ENCODE measurements at places on chromosomes 7 and 10.

GRCh38 chr7:2192831-2193534 lies 39.8 kb downstream of the MAD1L1 start:
- peak; percentile 94 for DNase-seq

- no peak for DNase-seq
Measured at GRCh38 chr7:81934596-81935301, 164.9 kb upstream of the HGF start.

DNA sequence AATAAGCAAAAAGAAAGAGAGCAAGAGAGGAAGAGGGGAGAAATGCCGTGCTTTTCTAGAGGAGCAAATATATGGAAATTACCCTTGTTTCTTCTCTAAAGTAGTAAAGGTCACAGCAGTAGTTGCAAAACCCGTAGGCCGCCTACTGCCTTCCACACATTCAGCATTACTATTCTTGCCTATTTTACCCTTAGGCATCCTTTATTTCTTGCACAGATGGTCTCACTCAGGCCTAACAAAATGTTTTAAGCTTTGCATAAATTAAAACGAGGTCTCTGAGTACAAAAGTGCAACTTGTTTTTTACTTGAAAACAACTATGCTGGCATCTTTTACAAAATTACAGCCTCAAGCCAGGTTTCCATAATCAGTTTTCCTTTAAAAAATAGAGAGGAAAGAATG lies 644.6 kb downstream of the AUTS2 start:
- DNase-seq: no peak

DNA sequence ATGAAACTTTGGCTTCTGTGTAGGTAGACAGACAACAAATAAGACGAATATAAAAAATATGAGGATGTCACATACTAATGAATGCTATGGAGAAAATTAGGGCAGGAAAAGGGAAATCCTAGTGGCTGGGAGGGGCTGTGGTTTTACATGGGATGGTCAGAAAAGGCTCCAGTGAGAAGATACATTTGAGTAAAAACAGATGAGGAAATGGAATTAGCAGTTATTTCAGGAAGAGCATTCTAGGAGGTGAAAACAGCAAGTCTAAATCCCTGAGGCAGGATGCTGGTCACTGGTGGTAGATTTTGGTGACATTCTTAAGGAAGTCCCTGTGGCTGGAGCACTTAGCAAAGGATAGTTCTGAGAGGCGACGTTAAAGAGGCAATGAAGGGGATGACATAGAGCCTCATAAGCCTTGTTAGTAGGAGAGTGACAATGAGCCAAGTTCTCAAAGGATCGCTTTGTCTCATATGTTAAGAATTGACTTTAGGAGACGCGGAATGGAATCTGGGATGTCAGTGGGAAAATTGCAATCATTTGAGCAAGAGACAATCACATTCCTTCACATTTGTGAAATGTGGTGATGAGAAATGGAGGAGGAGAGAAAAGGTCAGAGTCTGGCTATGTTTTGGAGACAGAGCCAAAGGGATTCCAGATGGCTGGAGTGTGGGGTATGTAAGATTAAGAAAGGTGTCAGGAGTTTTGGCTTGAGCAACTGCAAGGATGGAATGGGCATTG lies 384.7 kb upstream of the FZD8 start:
- DNase-seq: no peak

- DNase-seq: no peak
Measured at GRCh38 chr10:58661336-58661735, 148.7 kb downstream of the BICC1 start.

DNA sequence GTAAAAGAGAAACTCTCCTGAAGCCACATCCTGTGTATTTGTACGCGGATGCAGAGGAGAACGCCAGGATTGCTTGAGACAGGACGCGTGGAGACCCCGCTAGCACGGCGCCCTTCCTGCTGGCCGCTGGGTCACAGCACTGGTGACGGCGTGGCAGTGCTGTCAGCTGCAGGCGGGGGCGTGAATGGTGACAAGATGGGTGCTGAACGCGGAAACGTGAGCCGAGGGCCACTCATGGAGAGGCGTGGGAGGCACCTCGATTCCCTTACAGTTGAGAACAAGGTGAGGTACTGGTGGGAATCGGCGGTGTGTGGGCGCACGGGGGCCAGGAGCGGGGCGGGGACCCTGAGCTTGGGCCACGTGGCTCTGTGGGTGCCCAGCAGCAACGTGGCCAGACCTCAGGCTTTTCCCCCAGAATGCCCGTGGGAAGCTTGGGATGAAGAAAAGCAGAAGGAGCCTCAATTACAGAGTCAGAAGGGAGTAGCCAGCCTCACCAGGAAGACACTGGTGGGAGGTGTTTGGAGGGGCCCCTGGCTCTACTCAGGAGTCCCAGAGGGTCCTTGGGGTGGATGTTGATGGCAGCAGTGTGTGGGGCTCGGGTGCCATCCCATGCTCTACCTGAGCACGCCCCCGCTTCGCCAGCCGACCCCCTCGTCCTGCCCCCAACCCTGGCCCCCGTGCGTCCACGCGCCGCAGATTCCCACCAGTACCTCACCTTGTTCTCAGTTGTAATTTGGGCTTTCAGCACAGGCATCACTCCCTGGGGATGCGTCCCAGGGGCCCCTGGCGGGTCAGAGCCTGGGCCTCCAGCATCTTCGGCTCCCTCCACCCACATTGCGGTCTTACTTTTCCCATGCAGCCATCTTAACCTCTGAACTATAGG lies 208.4 kb upstream of the TCERG1L start:
- no peak for DNase-seq

- peak; percentile 69 for DNase-seq
Measured at GRCh38 chr10:29736366-29737073, 101.7 kb upstream of the SVIL start.

DNA sequence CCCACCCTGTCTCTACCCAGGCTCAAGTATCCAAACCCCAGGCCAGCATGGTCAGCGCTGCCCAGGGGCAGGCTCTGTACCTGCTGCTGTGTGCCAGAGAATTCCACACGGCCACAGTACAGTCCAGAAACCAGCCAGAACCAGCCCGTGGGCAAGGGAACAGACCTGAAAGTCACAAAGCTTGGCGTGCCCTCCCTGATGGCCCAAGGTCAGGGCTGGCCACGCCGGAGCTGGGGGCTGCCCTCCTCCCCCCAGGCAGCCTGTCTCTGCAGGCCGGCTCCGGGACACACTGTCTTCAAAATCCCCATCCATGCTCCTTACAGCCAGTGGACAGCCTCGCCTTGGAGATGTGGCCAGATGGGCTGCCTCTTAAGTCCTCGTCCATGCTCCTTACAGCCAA lies 78.4 kb downstream of the CTBP2 start:
- DNase-seq: no peak

- DNase-seq: peak; percentile 24
Measured at GRCh38 chr10:71742301-71743088, 22.9 kb upstream of the C10orf105 start.

DNA sequence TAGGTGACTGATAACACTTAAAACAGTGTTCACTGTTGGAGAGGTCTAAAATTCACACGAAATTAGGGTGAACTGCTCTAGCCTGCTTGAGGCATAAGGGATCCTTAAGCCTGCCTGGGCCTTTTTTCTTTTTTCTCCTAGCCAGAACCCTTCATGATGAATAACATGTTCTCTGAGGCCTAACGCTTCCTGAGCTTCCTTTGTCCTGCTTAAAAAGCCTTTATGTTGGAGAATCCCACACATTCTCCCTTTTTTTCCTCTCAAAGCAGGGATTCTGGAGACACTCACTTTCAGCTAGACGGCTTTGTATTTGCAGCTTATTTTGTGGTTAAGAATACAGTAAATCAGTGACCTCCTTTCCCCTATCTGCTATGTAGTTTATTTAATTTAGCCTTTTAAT lies 354.7 kb upstream of the PHF14 start:
- no peak for DNase-seq
